ENCODE measurements at places on chromosomes 4 and X.
A peak's percentile ranks its signal among the peaks of the same experiment; 100 is the strongest.

DNA sequence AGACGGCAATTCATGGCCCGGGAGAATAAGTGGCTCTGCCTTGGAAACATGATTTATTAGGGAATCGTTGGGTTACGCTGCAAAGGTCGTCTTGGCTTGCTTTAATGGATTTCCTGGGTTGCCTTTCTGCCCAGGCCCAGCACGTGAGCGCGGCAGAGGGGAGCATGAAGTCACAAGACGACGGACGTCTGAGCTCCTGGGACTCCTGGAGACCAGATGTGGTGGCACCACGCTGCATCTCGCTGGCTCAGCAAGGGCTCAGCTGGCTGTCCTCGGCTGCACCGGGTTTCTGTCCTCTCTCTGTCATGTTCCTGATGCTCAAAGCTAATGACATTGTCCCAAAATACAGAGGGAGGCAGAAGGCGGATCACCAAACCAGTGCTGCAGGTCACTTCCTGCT is 61.2 kb downstream of the C4orf50 start:
- DNase-seq, result no peak

- no peak for DNase-seq
Observed at GRCh38 chr4:100087743-100088142, 102.5 kb downstream of the DDIT4L start.

DNA sequence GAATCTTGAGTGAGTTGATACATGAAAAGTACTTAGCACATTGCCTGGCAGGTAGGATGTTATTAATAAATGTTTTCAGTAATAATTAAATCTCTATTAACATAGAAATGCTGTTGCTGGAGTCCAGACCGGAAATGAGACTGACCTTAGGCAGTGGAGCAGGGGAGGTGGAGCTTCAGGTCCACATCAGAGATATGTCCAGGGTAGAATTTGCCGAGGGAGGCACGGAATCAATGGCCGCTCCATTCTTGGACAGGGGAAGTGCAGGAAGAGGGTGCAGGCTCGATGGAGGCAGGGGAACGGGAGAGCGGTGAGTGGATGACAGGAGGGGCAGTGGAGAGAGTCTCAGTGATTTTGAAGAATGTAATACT is 107.3 kb downstream of the GATB start:
- DNase-seq, result no peak

- no peak for DNase-seq
Observed at GRCh38 chr4:72791054-72791453, 222.0 kb upstream of the ADAMTS3 start.

DNA sequence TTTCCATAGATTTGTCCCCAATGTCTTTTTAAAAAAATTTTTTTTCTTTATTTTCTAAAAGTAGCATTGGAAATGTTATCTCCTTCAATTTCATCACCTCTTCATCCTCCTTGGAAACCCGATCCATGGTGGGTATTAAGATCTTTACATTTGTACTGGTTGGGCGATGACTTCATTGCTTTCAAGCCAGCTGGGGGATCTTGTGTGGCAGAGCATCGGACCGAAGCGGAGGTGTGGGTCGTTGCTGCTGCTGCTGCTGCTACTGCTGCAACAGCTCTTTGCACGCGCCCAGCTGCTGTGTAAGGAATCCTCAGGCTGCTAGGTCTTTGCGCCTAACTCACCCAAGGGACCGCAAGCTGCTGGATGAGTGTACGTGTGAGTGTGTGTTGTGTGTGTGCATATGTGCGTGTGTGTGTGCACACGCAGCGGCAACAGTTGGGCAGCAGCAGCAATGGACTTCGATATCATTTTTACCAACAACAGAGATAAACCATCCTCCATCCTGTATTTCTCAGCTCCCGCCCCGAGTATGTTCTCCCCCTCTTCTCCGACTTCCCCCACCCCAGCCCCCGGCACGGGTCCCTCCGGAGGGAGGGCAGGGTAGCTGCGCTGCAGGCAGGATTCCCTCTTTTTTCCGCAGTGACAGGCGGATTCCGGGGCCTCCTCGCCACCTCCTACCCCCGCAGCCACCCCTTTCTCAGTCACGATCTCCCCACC is 768 bp upstream of the CDKL5 start:
- DNase-seq, result peak; percentile 30

DNA sequence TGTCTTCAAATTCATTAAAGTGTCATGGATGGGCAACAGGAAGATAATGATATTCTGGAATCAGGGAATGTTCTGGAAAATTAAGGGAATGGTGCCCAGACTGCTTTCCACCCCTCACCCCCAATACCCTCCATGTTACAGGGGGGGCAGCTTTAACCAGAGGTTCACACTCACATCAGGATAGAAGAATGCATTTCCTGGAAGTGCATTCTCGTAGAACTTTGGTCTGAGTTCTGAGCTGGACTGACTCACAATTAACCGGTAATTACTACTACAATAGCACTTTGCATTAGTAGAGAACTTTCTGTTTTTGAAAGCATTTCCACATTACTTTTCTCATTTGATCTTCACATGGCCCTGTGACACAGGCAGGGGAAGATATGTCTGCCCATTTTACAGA is 52.5 kb upstream of the SHISA3 start:
- no peak for DNase-seq

DNA sequence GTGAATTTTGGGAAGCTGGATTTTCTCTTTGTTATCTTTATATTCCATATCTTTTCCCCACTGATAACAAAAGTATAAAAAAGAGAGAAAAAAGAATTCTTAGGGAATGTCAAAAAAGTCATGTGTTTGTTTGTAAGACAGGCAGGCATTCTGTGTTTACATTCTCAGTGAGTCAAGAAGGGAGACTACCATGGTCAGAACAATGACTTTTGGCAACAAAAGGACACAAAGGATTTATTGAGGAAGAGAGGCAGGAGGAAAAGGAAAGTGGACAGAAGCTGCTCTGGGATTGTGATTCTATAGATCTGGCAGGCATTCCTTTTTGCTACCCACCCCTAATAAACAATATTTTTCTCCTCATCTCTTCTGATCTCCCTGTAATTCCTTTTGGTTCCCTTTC is 5.9 kb upstream of the ANK2 start:
- DNase-seq, result no peak
